HuH-7 (cell line): ENCODE measurements at places on chromosomes 2 and 18.
A peak's percentile ranks its signal among the peaks of the same experiment; 100 is the strongest.

GRCh38 chr2:194550702-194551101, 1106.3 kb upstream of the SLC39A10 start:
- DNase-seq, result no peak

DNA sequence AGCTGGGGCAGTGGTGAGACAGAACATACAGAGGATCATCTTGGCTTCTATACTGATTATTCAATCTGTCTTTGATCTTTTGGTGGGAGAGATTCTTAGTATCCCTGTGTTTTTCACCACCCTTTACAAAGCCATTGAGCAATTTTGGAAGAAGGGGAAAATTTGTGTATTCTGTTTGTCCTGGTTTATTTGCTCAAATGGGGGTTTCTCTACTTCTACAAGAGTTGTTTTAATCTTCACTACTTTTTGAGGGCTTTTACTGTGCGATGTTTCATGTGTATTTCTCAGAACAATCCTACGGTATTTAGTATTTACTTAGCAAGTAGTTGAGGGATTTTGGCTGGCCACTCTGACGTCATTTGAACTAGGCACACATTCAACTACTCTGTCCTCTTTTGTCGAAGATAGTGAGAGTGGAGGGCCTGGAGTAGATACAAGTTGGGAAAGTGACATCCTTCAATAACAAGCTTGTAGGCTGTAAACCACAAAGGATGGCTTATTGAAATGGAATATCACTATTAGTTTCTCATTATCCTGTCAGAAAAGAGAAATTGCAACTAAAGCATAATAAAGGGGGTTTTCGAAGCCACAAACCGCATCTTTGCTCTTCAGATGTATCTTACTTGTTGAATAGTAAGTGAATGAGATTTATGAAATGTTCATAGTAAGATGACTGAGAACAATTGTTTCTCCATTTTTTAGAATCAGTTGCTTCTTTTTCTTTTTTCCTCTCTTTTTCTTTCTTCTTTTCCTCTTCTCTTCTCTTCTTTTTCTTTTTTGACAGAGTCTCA, 24.8 kb downstream of the FMNL2 start:
- DNase-seq, result no peak

GRCh38 chr18:75554644-75555185, 127.2 kb upstream of the SMIM21 start:
- DNase-seq, result no peak

- DNase-seq, result no peak
Observed at GRCh38 chr18:79579807-79580497, 99.7 kb upstream of the CTDP1 start.

- no peak for DNase-seq
Observed at GRCh38 chr2:105882341-105882740, 137.6 kb downstream of the NCK2 start.

GRCh38 chr18:24272229-24272525, 125.4 kb downstream of the OSBPL1A start:
- DNase-seq, result no peak

- no peak for DNase-seq
Observed at GRCh38 chr18:39058386-39059000, 1492.9 kb upstream of the CELF4 start.

GRCh38 chr2:160232905-160233475, 32.9 kb upstream of the ITGB6 start:
- no peak for DNase-seq

DNA sequence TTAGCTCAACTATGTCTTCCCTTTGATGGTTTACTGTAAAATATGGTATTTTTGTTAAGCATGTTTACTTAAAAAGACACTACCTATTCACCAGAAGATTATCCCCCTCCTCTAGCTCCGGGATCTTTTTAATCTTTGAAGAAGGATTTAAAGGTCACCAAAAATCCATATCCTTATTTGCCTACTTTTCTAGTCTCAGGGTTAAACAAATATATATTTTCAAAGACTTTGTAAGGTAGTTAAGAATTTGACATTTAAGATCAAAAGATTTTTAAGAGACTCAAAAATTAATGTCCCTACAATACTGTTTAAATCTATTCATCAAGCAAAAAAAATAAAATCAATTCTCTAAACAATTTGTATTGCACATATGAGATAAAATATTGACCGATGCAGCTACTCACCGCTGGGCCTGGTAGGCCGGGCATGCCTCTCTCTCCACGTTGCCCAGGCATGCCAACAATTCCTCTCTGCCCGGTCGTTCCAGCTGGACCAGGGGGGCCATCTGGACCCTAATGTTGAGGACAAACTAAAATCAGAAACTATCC, 76.1 kb downstream of the COL3A1 start:
- DNase-seq, result peak; percentile 7

GRCh38 chr2:127174136-127174535, 46.0 kb downstream of the CYP27C1 start:
- peak; percentile 56 for DNase-seq

GRCh38 chr2:240811346-240812300, 8.4 kb downstream of the KIF1A start:
- no peak for DNase-seq

- DNase-seq, result no peak
Observed at GRCh38 chr2:152280780-152281179, 54.2 kb upstream of the FMNL2 start.

- peak; percentile 44 for DNase-seq
Observed at GRCh38 chr2:119225105-119225865, 1.7 kb downstream of the STEAP3 start.
